ENCODE measurements at places on chromosomes 16 and 17.

DNA sequence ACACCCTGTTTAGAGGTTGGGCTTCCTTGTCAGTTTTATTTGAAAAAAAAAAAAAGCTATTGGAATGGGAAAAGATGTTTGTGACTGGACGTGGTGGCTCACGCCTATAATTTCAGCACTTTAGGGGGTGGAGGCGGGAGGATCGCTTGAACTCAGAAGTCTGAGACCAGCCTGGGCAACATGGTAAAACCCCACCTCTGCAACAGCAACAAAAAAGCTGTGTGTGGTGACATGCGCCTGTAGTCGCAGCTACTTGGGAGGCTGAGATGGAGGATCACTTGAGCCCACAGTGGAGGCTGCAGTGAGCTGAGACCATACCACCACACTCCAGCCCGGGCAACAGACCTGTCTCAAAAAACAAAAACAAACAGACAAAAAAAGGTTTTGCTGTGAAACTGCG lies 66.1 kb upstream of the SIAH1 start:
- H3K27ac ChIP-seq, result no peak overlapping the region
- peaks cover 22% of the 10 kb centered on the region for H3K27me3 ChIP-seq
- DNase-seq, result no peak
- H3K4me1 ChIP-seq, result peaks cover 7% of the 10 kb centered on the region

DNA sequence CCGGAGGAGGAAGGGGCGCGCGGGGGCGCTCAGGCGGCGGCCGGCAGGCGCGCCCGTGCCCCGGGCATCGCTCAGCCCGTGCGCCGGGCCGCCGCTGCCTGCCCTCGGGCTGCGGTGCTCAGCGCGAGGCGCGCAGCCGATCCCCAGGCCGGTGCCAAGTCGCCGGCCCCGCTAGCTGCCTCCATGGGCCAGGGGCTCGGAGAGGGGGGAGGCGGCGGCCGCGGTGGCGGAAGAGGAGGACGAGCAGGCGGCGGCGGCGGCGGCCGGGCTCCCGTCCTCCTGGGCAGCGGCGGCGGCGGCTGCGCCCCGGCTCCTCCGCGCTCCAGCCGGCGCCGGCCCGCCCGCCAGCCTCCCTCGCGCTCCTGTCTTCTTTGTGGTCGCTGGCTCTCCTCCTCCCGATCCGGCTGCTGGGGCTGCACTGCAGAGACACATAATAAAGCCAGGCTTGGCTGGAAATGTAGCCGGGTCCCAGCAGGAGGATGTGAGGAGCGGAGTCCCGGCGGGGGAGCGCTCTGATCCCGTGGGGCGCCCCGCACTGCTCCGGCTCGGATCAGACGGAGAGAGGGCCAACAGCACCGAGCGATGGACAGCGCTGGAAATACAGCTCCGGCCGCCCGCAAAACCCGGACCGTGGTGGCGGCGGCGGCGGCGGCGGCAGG lies 889 bp upstream of the ZNF423 start:
- peak; percentile 51 for DNase-seq
- peaks cover 42% of the 10 kb centered on the region for H3K27me3 ChIP-seq
- H3K4me1 ChIP-seq, result no peaks in the 10 kb centered on the region
- H3K4me3 ChIP-seq, result peak overlapping the region; percentile 79
- no peaks in the 10 kb centered on the region for H3K36me3 ChIP-seq

DNA sequence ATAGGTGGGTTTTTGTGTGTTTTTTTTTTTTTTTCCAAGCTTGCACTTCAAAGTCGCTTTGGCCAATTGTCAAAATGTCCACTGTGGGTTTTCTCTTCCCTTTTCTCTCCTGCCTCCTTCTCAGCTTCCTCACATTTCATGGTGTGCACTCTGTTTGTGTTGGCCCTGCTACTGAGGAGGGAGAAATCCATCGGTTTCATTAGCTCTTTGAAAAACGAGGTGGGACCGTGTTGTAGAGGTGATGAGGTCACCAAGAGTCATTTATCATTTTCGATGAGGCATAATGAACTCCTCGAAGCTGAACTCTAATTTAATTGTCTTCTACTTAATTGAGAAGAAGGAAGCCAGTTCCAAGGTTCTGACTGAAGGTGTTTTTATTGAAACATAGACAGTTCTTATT lies 174.4 kb upstream of the TOX3 start:
- no peak for DNase-seq
- H3K36me3 ChIP-seq, result 0 out of 2 replicates have a peak, but pooled peaks cover 4% of the 10 kb centered on the region
- no peaks in the 10 kb centered on the region for H3K27me3 ChIP-seq
- H3K27ac ChIP-seq, result no peak overlapping the region
- no peak overlapping the region for H3K4me3 ChIP-seq

GRCh38 chr16:70678121-70678897 lies 7.5 kb downstream of the MTSS2 start:
- H3K4me3 ChIP-seq, result no peak overlapping the region
- H3K4me1 ChIP-seq, result peaks cover 7% of the 10 kb centered on the region
- no peak overlapping the region for H3K27ac ChIP-seq
- H3K27me3 ChIP-seq, result peaks cover 8% of the 10 kb centered on the region
- DNase-seq, result no peak

- peak overlapping the region; percentile 26 for H3K4me3 ChIP-seq
- no peaks in the 10 kb centered on the region for H3K36me3 ChIP-seq
- peaks cover 4% of the 10 kb centered on the region for H3K27me3 ChIP-seq
- no peak for DNase-seq
Measured at GRCh38 chr16:27221576-27222248, 18.4 kb downstream of the KDM8 start.

GRCh38 chr17:71329310-71330098 lies 791.3 kb upstream of the SOX9 start:
- no peak overlapping the region for H3K27ac ChIP-seq
- H3K36me3 ChIP-seq, result no peaks in the 10 kb centered on the region
- H3K27me3 ChIP-seq, result peaks cover 1% of the 10 kb centered on the region
- DNase-seq, result no peak

- H3K4me3 ChIP-seq, result no peak overlapping the region
- H3K27ac ChIP-seq, result peak overlapping the region; percentile 53
- no peaks in the 10 kb centered on the region for H3K27me3 ChIP-seq
- H3K36me3 ChIP-seq, result no peaks in the 10 kb centered on the region
- peak; percentile 63 for DNase-seq
Measured at GRCh38 chr16:64153718-64154117, 968.1 kb downstream of the CDH11 start.

DNA sequence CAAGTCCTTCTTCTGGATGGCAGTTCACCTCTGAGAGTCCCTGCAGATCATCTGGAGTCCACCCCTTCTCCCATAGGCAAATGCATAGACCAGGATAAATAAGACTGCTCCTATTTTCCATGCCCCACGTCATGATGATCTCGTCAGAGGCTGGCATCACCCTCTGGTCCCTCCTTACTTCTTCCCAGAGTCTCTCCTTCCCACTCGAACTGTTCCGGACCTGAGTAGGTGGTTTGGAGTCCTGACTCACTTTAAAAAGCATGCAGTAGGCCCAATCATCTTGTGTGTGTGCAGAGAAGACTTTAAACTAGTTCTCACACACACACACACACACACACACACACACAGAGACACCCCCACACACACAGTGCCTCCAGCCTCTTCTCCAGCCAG lies 72.0 kb downstream of the SOX9 start:
- H3K27ac ChIP-seq, result peak overlapping the region; percentile 65
- no peaks in the 10 kb centered on the region for H3K36me3 ChIP-seq
- H3K4me3 ChIP-seq, result peak overlapping the region; percentile 23
- peak; percentile 36 for DNase-seq
- no peaks in the 10 kb centered on the region for H3K27me3 ChIP-seq

DNA sequence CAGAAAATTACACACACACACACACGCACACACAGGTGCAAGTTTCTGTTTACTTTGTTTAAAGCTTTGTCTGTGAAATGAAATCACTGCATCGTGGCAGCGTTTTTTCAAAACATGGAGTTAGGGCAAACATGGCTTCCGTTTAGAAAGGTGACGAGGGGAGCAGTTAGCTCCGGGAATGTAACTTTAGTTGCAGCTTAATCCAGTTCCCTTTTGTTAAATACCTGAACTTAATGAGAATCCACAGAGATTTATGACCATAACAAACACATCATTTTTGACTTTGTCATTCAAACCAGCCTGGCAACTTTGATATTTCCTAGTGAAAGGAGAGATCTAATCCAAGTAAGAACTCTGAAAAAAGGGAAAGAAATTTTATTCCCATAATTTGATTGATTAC lies 12.1 kb downstream of the HS3ST3A1 start:
- H3K4me3 ChIP-seq, result peak overlapping the region; percentile 68
- H3K27ac ChIP-seq, result peak overlapping the region; percentile 68
- H3K36me3 ChIP-seq, result peaks cover 33% of the 10 kb centered on the region
- no peak for DNase-seq

GRCh38 chr16:75252049-75252864 lies 833 bp upstream of the BCAR1 start:
- no peak for DNase-seq
- H3K27ac ChIP-seq, result peak overlapping the region; percentile 90
- H3K27me3 ChIP-seq, result peaks cover 21% of the 10 kb centered on the region
- peak overlapping the region; percentile 79 for H3K4me3 ChIP-seq
- peaks cover 72% of the 10 kb centered on the region for H3K4me1 ChIP-seq
- peaks cover 12% of the 10 kb centered on the region for H3K36me3 ChIP-seq

DNA sequence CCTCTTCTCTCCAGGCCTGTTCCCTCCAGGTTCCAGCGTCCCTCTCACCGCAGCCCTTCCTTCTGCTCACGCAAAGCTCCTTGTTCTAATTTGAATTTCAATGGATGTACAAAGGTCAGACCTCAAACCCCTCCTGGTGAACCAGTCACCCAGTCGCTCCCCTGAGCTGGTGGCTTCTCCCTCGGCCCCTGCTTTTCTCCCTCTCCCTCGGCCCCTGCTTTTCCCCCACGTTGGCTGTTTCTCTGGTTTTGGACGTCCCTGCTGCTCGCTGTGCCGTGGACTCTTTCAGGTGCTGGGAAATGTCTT lies 8.6 kb upstream of the MSLN start:
- H3K4me3 ChIP-seq, result no peak overlapping the region
- peaks cover 12% of the 10 kb centered on the region for H3K27me3 ChIP-seq
- no peak for DNase-seq
- H3K36me3 ChIP-seq, result peaks cover 5% of the 10 kb centered on the region
- H3K4me1 ChIP-seq, result peaks cover 6% of the 10 kb centered on the region
